RPMI8226 (cell line): ENCODE measurements at places on chromosomes 4 and X.

DNA sequence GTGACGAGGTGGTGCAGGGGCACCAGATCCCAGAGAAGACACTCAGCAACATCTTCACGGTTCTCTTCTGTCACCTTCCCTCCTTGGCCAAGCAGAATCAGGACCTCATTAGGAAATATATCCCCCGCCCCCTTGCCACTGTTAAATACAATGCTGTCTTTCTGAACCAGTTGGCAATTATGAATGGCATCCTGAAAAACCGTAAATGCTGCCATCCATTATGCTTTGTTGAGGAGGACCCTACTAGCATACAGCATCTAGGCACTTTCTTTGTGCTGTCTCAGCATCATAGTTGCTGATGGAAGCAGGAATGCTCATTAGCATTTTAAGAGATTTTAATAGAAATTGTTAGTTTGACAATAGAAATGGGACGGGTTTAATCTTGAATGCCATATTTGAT, 138.5 kb downstream of the DCLK2 start:
- no peak for DNase-seq

DNA sequence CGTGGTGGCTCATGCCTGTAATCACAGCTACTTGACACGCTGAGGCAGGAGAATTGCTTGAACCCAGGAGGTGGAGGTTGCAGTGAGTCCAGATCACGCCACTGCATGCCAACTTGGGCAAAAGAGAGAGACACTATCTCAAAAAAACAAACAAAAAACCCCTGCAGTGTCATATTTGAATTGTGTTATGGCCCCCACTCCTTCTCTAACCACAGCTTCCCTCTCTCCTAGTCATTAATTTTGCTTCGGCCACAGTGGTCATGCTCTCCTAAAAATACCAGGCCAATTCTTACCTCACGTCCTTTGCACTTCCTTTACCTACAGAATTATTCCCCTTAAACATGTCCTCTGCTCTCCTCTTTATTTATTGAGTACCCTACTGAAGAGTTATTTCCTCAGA, 206.1 kb downstream of the PPP3CA start:
- no peak for DNase-seq

GRCh38 chr4:114807759-114808404, 209.3 kb downstream of the UGT8 start:
- DNase-seq = peak; percentile 37

GRCh38 chr4:5956285-5957021, 61.8 kb downstream of the C4orf50 start:
- peak; percentile 15 for DNase-seq

GRCh38 chr4:145797278-145797677, 117.3 kb downstream of the C4orf51 start:
- DNase-seq = no peak
